Hepatic stellate cell (primary cell): ENCODE measurements at places on chromosomes 2 and 18.

DNA sequence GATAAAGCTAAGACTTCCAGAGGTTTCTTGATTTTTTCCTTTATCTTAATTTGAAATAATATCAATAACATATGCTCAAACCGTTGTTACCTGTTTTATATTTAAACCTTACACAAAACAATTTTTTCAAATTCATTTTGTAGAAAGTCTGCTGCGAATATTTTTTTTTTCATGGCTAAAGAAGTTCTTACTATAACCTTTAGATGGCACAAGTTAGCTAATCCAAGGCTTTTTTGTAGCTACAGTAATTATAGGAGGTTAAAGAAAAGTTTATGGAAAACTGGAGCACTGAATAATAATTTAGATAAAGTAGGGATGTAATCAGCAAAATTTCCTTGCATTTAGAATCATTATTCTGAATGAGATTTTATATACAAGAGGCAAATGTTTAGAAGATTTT is 78.0 kb upstream of the PNPT1 start:
- peak; percentile 36 for DNase-seq

DNA sequence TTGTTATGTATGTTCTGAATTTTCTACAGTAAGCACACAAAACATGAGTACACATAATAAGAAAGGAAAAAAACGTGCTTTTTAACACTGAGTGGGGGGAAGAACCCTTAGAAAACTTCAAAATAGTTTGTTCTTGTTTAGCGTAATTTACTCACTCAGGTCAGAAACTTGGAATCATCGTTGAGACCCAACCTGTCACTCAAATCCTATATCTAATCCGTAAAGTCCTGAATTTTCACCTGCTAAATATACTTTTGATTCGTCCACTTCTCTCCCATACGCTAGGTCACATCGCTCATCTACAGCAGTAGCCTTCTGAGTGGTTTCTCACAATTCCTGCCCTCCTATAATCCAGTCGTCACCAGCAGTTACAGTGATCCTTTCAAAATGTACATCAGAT is 767 bp downstream of the TPRKB start:
- DNase-seq, result no peak

DNA sequence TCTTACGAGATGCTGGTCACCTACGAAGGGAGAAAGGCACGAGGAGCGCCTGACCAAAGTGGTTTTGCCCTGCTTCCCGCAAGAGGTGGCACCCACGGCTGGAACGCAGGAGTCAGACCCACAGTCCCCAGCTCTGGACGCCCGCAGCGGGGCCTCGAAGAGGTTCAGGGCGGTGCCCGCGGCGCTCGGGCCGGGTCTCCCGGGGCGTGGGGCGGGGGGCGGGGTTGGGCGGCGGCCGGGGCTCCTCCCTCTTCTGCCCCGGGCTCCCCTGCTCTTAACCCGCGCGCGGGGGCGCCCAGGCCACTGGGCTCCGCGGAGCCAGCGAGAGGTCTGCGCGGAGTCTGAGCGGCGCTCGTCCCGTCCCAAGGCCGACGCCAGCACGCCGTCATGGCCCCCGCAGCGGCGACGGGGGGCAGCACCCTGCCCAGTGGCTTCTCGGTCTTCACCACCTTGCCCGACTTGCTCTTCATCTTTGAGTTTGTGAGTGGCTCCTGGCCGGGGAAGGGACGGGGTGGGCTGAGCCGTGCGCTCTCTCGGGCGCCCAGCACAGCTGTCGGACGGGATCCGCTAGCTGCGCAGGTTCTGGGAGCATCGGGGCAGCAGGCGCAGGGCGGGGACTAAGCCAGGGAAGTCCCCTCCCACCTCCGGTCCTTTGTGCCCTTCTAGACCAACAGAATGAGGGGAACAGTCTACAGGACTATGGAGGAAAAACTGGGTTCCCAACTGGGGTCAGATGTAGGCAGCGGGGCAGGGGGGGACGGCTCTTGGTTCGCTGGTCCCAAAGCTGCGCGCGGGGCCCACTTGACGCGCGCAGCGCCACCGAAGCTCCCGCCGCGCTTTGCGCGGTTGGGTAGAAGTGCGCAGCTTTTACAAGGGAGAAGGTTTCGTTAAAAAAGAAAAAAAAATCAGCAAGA is at the start of gene MAL:
Gene MAL, plus strand, starts transcription at position 303 of the 914 bp plus-strand sequence. Its CDS starts 85 bp downstream, at position 388.
- no peak for DNase-seq

GRCh38 chr2:178450524-178450773 is 526 bp downstream of the PRKRA start:
- DNase-seq, result no peak

DNA sequence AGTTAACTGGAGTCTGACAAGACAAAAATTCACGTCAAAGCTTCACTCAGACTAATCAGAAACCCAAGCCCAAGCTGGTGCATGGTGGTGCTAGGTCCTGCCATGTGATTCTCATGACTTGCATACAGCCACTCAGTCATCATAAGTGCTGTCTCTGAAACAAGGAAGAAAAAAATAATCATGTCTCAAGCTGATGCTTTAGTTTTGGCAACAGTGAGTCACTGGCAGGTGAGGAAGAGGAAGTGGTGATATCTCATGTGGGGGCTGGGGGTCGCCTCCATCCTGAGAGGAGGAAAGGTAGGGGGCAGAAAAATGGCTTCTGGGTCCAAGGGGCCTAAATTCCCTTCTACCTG is 136.3 kb downstream of the TMEM163 start:
- DNase-seq, result no peak

DNA sequence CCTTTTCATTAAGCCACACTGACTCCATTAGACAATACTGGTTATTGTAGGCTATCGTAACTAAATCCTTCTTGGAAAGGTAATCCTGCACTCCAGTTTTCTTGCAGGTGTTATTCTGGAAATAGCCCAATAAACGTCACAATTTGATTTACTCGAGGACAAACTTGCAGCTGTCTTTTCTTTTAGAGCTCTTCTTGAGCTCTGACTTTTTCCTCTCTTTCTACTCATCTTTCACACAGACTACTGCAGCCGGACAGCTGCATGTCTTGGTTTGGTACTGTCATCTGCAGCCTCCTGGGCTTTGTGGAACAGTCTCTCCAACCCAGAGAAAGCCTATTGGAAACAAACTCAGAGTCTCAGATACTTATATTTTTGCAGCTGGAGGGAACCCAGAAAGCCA is 23.0 kb upstream of the MSGN1 start:
- DNase-seq, result no peak

- peak; percentile 73 for DNase-seq
These were observed 28.9 kb downstream of the EIPR1 start for GRCh38 chr2:3348767-3349166.

DNA sequence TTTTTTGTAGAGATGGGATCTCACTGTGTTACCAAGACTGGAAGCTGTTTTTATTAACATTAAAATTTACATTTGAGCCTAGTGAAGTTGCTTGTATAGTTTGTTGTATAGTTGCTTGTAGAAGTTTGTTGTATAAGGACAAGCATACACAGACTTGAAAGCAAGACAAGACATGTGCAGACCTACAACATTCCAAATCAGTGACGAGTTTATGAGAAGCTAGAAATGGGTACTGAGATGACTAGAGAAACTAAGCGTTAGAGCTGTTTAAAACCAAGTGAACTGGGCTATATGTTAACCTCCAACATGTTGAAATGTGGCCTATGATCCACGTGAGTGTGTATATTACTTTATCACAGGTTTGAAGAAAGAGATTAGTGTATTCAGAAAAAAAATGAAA is 39.1 kb downstream of the ABCB11 start:
- no peak for DNase-seq
